ENCODE measurements at places on chromosomes 5 and 9. TPM values are rescaled to one million over a fixed set of nuclear protein-coding genes. Genes with fewer than 3 reads are reported as not detected.

MEGF10 gene
- total RNA-seq = under 0.01 TPM

ADAMTS12 gene
- under 0.01 TPM for total RNA-seq

UGT3A1 gene
- total RNA-seq = under 0.01 TPM

FOXD4L3 gene
- total RNA-seq = not detected

ENTPD2 gene
- not detected for total RNA-seq

EGFL7 gene
- 2.1 TPM for total RNA-seq

TIMD4 gene
- 3.3 TPM for total RNA-seq

OMD gene
- not detected for total RNA-seq

CCDC171 gene
- 1.3 TPM for total RNA-seq

MCIDAS gene
- not detected for total RNA-seq

NEUROG1 gene
- total RNA-seq = not detected

FAM78A gene
- total RNA-seq = 32.3 TPM

ENG gene
- 3.8 TPM for total RNA-seq

REXO4 gene
- 9.0 TPM for total RNA-seq

NOTCH1 gene
- total RNA-seq = 28.1 TPM

NMUR2 gene
- total RNA-seq = not detected

SLC4A9 gene
- 0.10 TPM for total RNA-seq

GALNT12 gene
- 4.5 TPM for total RNA-seq

C5orf58 gene
- total RNA-seq = not detected

SV2C gene
- total RNA-seq = under 0.01 TPM

RIC1 gene
- total RNA-seq = 62.9 TPM

SLC31A1 gene
- 8.0 TPM for total RNA-seq

NOXA1 gene
- total RNA-seq = 2.2 TPM

IFNE gene
- not detected for total RNA-seq

CDKN2A gene
- total RNA-seq = 1.2 TPM

MEIKIN gene
- total RNA-seq = 1.0 TPM

CERCAM gene
- 1.8 TPM for total RNA-seq

GLRA1 gene
- not detected for total RNA-seq

SPAG8 gene
- total RNA-seq = 0.42 TPM

TOR1B gene
- total RNA-seq = 12.3 TPM

MARCOL gene
- not detected for total RNA-seq

DMAC1 gene
- total RNA-seq = 2.5 TPM

OR1L4 gene
- total RNA-seq = not detected

IRX1 gene
- not detected for total RNA-seq

ANKRD18A gene
- total RNA-seq = 2.0 TPM

SLC6A7 gene
- 0.10 TPM for total RNA-seq

DNAI1 gene
- total RNA-seq = not detected

RIGI gene
- total RNA-seq = 5.6 TPM

DBH gene
- 0.10 TPM for total RNA-seq

CSF1R gene
- 5.2 TPM for total RNA-seq

OXCT1 gene
- total RNA-seq = 15.0 TPM

GRIN3A gene
- not detected for total RNA-seq

DNAJA1 gene
- total RNA-seq = 77.5 TPM

ADGRD2 gene
- 0.10 TPM for total RNA-seq

DIRAS2 gene
- not detected for total RNA-seq

NFIL3 gene
- 105 TPM for total RNA-seq

PRKACG gene
- total RNA-seq = not detected
